Type B pancreatic cell (in vitro differentiated cells): ENCODE measurements at places on chromosomes 2 and 18. TPM values are rescaled to one million over a fixed set of nuclear protein-coding genes. Genes with fewer than 3 reads are reported as not detected.

- H3K4me3 ChIP-seq, result no peak overlapping the region
- H3K27me3 ChIP-seq, result no peaks in the 10 kb centered on the region
- no peak for DNase-seq
- H3K27ac ChIP-seq, result no peak overlapping the region
- H3K36me3 ChIP-seq, result no peaks in the 10 kb centered on the region
- peaks cover 35% of the 10 kb centered on the region for H3K4me1 ChIP-seq
These were observed 169.2 kb downstream of the TGIF1 start for GRCh38 chr18:3619222-3619621.

RASGRP3 gene
- total RNA-seq, result 0.94 and 1.1 TPM in 2 replicates

- no peak overlapping the region for H3K27ac ChIP-seq
- H3K4me1 ChIP-seq, result peaks cover 9% of the 10 kb centered on the region
- H3K36me3 ChIP-seq, result peaks cover 14% of the 10 kb centered on the region
- H3K4me3 ChIP-seq, result no peak overlapping the region
These were observed 3.8 kb downstream of the ANKMY1 start for GRCh38 chr2:240553956-240554480.

CDH7 gene
- 1.7 and 5.5 TPM in 2 replicates for total RNA-seq

- H3K4me3 ChIP-seq, result no peak overlapping the region
- no peak for DNase-seq
- peaks cover 3% of the 10 kb centered on the region for H3K4me1 ChIP-seq
- H3K27ac ChIP-seq, result no peak overlapping the region
- H3K36me3 ChIP-seq, result no peaks in the 10 kb centered on the region
These were observed 472.5 kb downstream of the PID1 start for GRCh38 chr2:228798458-228799207.

- H3K4me3 ChIP-seq, result no peak overlapping the region
- H3K36me3 ChIP-seq, result peaks cover 39% of the 10 kb centered on the region
- no peaks in the 10 kb centered on the region for H3K4me1 ChIP-seq
- DNase-seq, result no peak
- no peaks in the 10 kb centered on the region for H3K27me3 ChIP-seq
- H3K27ac ChIP-seq, result no peak overlapping the region
These were observed 31.5 kb downstream of the USP34 start for GRCh38 chr2:61439241-61440002.

DNA sequence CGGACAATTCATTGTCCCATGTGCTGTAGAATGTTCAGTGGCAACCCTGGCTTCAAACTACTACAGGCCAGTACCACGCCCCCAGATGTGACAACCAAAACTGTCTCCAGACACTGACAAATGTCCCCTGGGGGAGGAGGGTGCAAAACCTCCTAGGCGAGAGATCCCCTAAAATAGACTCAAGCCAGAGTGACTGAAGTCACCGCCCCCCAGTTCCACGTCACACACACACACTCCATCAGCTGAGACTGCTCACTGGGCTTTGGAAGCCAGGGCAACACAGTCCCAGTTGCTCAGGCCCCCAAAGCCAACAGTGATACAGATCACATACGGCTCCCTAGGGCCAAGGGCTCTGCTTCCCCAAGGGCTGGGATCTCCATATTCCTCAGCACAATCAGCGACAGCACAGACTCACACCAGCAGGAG, 19.1 kb downstream of the HDAC4 start:
- DNase-seq, result no peak
- no peaks in the 10 kb centered on the region for H3K27me3 ChIP-seq
- H3K4me1 ChIP-seq, result peaks cover 18% of the 10 kb centered on the region
- no peak overlapping the region for H3K4me3 ChIP-seq

- no peak overlapping the region for H3K27ac ChIP-seq
- peaks cover 37% of the 10 kb centered on the region for H3K4me1 ChIP-seq
- no peaks in the 10 kb centered on the region for H3K27me3 ChIP-seq
- H3K36me3 ChIP-seq, result no peaks in the 10 kb centered on the region
- no peak overlapping the region for H3K4me3 ChIP-seq
These were observed 3.9 kb downstream of the INPP4A start for GRCh38 chr2:98448441-98449145.

GRCh38 chr18:34222307-34223163, 2.2 kb downstream of the NOL4 start:
- no peaks in the 10 kb centered on the region for H3K36me3 ChIP-seq
- peak overlapping the region; percentile 92 for H3K4me3 ChIP-seq
- H3K27me3 ChIP-seq, result peaks cover 92% of the 10 kb centered on the region
- H3K4me1 ChIP-seq, result peaks cover 17% of the 10 kb centered on the region

DNA sequence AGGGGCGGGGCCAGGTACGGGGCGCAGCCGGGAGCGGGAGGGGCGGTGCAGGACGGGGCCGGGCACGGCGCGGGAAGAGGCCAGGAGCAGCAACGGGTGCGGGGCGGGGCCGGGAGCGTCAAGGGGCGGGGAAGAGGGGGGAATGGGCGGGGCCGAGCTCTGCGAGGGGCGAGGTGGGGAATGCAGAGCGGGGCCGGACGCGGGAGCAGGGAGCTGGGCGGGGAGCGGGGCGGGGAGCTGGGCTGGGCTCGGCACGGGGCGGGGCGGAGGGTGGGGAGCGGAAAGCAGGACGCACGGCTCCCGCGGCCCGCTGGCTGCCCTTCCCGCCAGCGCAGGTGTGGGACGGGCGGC, at the start of gene IMPA2:
TSS of gene IMPA2 (plus strand) at position 316 of the 351 bp plus-strand sequence. CDS start 163 bp downstream, outside the sequence.
- no peaks in the 10 kb centered on the region for H3K27me3 ChIP-seq
- peak within 1 kb of the TSS; percentile 94 for H3K4me3 ChIP-seq
- no peaks in the 10 kb centered on the region for H3K36me3 ChIP-seq
- peaks cover 23% of the 10 kb centered on the region for H3K4me1 ChIP-seq

DNA sequence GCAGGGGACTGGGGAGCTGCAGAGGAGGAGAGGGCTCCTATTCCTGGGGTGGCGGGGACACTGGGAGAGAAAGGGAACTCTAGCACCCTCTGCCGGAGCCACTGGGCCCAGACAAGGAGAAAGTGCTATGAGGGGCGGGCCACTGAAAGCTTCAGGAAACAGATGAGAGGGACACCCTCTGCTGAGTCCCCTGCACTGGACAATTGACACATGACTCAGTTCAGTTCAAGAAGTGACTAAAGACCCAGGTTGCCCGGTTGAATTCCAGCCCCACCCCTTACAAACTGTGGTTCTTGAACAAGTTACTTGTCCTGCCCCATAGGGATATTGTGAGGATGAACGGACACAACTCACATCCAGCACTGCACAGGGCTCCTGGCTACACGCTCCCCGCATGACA, 5.0 kb downstream of the RUFY4 start:
- no peak overlapping the region for H3K27ac ChIP-seq
- H3K36me3 ChIP-seq, result no peaks in the 10 kb centered on the region
- DNase-seq, result no peak
- H3K4me1 ChIP-seq, result no peaks in the 10 kb centered on the region
- no peak overlapping the region for H3K4me3 ChIP-seq

GRCh38 chr2:98507891-98508708, 63.4 kb downstream of the INPP4A start:
- peaks cover 7% of the 10 kb centered on the region for H3K36me3 ChIP-seq
- no peak overlapping the region for H3K27ac ChIP-seq
- DNase-seq, result peak; percentile 44

- H3K4me1 ChIP-seq, result peaks cover 19% of the 10 kb centered on the region
- H3K4me3 ChIP-seq, result peak overlapping the region; percentile 52
These were observed 12.5 kb downstream of the GPC1 start for GRCh38 chr2:240447934-240448333.

- H3K4me1 ChIP-seq, result peaks cover 28% of the 10 kb centered on the region
- H3K36me3 ChIP-seq, result peaks cover 28% of the 10 kb centered on the region
- H3K27me3 ChIP-seq, result no peaks in the 10 kb centered on the region
- peak; percentile 94 for DNase-seq
These were observed at the start of gene PSME4 for GRCh38 chr2:53970724-53971602. TSS of gene PSME4 (minus strand) at chr2:53970993. CDS start at chr2:53970784, 209 bp downstream.

TEX44 gene
- total RNA-seq, result not detected in 2 replicates

SERPINB3 gene
- total RNA-seq, result 0.86 and 0.94 TPM in 2 replicates

DNA sequence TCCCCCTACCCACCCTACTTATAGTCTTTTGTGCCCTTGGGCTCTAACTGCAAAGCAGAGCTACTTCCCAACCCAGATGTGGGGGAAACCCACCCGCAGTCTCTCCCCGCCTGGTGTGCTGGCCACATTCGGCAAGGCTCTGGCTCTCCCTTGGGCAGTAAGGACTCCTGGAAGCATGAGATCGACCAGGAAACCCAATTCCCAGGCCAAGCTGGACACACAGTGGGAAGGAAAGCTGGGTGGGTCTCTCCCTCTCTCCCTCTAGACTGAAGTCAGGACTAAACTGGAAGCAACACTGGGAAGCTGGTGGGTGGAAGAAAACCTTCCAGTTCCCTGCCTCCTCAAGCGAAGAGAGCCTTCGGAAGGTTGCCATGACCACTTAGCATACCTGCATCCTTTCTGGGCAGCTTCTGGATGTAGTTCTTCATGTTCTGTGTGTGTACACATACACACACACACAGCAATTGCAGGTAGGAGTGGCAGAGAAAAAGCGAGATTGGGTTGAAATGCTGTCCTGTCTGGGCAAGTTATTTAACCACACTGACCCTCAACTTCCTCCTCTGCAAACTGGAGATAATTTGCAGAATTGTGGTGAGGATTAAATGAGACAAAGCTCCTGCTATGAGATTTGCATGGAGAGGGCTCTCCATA, 33.9 kb downstream of the ZBTB7C start:
- H3K27me3 ChIP-seq, result no peaks in the 10 kb centered on the region
- H3K27ac ChIP-seq, result no peak overlapping the region
- H3K4me3 ChIP-seq, result no peak overlapping the region
- peaks cover 18% of the 10 kb centered on the region for H3K4me1 ChIP-seq
- peak; percentile 34 for DNase-seq

DNA sequence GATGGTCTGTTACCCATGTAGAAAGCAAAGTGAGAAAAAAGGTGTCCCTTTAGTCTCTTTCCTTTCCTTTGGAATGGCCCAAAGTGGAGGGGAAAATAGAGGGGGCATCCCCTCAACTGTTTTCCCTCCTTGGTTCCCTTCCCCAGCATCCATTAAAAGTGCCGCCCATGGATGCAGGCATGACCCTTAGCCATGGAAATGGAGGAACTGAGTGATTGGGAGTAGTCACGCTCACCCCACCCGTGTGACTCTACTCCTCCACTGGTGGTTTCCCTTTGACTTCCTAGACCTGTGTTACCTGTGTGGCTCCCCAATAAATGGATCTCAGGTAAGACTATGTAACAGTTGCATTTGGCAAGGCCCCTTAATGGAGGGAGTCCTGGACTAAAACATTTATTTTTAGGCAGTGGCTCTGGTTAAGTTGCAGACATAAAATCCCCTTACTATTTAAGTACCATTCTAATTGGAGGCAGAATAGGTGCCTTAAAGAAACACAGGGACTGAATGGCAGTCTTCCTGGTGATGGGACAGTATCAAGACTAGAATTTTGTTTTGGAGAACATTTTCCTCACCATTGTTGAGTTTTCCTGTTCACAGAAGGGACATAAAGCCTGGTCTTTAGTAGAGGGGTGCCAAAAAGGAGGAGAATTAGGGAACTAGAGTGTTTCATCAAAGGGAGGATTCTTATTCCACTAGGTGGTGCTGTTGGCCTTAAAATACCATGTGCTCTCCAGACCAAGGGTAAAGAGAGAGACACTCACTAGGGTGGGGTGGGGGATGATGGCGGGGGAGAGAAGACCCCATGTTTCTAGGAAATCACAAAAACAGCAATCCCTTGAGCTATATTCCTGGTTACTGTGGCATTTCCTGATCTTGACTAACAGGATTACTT, 25.7 kb upstream of the PLA2R1 start:
- no peaks in the 10 kb centered on the region for H3K36me3 ChIP-seq
- H3K4me3 ChIP-seq, result no peak overlapping the region
- DNase-seq, result no peak
- H3K4me1 ChIP-seq, result no peaks in the 10 kb centered on the region
- no peaks in the 10 kb centered on the region for H3K27me3 ChIP-seq
- no peak overlapping the region for H3K27ac ChIP-seq

- no peaks in the 10 kb centered on the region for H3K4me1 ChIP-seq
- DNase-seq, result no peak
- H3K4me3 ChIP-seq, result no peak overlapping the region
These were observed 31.0 kb downstream of the CCDC68 start for GRCh38 chr18:54928236-54928635.
